Endothelial cell (in vitro differentiated cells): ENCODE measurements at places on chromosomes 12 and 14.

DNA sequence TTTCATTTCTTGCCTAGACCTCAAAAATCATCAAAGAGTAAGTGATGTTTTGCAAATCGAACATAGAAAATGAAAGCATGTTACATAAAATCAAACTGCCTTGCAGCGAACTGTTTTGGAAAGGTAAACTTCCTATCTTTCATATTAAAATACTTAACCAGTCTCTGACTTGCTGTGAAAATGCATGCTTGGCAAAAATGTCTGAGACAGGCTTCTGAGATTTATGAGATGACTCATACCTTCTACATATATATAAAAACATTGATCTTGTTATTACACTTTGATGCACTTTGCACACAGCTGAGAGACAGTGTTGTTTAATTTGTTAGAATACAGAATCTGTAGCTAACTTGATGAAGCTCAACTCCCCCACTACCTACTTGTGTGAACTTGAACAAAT lies 179.1 kb downstream of the KITLG start:
- no peak for DNase-seq

DNA sequence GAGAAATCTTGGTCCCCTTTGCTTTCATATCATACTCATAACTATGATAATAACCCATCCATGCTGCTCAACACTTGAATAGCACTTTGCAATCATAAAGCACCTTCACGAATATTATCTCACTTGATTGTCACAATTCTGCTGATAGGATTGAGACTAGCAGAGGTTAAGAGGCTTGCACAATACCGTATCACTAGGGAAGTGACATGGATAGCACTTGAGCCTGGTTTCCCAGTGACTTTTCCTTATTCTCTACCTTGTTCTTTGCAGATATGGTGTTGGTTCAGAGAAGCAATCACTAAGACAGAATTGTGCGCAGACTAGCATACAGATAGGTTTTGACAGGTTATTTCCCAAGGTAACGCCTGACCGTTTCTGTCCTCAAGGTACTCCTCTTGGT lies 186.6 kb upstream of the GZMB start:
- DNase-seq = no peak

GRCh38 chr12:52655720-52656124 lies 3.7 kb upstream of the KRT2 start:
- DNase-seq = no peak

- no peak for DNase-seq
These were observed 165.6 kb downstream of the HELB start for GRCh38 chr12:66467932-66468331.

GRCh38 chr14:90755661-90756304 lies 60.4 kb downstream of the TTC7B start:
- no peak for DNase-seq

DNA sequence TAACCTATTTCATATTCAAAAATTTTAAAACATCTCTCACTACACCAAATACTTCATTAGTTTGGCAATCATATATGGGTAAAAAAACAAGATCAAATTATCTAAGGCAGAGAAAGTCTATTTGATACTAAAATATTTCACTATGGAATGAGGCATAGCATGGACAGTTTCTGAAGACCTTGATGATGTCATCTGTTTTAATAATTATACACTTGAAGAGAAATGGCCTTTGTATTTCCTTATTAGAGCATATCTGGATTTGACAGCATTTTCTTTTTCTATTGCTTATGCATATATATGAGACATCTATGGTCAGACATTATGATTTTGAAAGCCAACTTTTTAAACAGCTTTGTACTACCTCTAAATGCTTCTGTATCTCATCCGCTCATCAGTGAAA lies 88.6 kb downstream of the DDHD1 start:
- no peak for DNase-seq

DNA sequence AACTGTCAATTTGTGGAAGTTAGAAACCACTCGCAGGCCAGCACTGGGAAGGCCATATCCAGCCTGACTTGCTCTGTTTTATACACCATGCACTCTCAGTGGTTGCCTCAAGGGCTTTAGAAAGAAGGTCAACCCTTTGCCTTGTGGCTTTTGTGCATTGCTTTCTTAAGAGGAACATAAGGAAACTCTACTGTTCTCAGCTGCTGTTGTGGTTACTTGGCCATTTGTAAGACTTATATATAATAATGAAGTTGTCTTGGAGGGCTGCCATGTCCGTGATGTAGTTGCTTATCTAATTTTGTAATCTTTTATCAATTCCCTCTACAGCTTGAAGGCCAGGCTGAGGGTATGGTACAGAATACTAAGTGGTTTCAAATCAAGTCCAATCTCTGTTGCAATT lies 637.8 kb downstream of the DIO2 start:
- DNase-seq = no peak

DNA sequence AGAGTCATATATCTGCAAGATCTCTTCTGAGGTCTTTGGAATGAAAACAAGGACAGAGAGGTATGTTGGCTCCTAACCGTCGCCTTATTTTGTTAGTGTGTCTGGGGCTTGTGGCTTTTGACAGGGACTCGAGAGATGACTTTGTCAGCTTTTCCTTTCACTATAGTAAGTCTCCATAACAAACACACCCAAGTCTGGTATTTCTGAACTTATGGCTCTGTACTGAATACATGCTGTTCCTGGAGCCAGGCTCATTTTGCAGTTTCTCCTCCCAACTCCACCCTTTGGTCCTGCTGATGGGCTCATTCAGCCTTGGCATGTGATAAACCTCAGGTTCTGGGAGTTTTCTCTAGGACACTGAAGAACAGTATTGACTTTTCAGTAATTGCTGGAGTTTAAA lies 27.7 kb upstream of the TMED10 start:
- no peak for DNase-seq

DNA sequence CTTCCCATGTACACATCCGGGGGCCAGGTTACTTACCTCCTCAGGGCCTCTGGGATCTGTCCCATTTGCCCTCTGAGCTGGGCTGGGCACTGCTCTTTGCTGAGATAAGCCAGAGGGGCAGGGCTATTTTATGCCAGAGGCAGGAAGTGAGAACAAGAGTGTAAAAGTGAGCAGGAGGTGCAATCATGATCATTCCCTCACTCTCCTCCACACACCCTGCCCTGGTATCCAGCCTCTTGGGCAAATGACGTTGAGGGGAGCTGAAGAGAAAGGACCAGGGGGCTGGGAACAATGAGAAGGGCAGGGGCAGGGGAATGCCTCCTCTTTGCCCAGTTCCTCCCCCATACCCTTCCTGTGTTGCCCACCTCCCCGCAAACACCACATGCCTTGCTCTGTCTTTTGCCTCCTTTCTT lies 4.2 kb downstream of the LPAR5 start:
- DNase-seq = no peak

DNA sequence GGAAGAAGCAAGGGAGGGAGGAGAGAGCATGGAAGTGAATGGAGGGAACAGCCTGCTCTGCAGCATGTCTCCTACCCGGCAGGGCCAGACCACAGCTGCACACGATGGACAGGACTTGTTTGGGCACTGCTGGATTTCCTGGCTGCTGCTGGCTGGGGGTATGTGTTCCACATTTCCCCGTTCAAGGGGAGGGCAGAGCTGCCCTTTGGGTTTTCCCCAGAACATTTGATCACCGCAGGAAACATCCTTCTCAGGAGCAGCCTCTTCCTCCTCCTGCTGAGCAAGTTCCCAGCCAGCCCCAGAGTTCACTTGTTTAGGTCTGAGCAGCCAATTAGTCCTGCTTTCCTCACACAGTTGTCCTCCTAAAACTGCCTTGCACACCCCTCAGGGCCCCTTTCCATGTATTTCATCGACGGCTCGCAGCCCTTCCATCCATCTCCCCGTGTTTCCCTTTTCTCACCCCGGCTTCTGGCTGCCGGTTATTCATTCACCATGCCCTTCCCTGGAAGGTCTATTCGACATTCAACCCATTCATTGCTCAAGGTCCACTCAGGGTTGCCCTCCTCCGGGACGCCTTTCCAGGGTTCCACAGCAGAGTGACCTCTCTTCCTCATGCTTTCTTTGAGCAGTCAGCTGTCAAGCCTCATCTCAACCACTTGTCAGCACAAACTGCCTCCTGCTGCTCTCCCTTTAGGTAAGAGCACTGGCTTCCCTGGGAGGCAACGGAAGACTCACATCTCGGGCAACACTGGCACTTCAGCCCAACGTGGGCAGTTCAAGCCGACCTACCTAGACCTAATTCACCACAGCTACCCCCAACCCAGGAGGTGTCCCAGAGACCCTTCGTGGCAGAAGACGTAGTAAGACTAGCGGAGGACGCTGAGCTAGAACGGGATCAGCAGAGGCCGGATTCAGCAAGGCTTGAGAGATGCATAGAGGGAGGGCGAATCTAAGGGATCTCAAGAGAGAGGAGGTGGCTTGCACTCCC lies 20.1 kb upstream of the ANO2 start:
- no peak for DNase-seq

DNA sequence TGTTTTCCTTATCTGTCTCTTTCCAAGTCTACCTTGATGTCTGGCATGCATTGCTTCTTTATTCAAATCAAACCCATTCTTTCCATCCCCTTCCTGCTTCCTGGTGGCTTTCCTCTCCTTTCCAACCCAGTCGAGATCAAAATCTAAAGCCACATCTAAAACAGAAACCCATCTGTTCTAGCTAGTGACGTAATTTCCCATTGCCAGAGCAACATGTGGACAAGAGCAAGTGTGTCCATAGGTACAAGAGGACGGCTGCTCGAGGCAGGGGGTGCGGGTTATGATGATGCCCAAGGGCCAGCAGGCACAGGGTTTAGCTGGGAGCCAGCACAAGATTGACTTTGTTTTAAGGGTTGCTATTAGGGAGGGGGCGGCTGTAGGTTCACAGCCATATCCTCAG lies 7.0 kb downstream of the KRT80 start:
- no peak for DNase-seq

- no peak for DNase-seq
These were observed 8.3 kb downstream of the ANKRD33 start for GRCh38 chr12:51896236-51896635.

DNA sequence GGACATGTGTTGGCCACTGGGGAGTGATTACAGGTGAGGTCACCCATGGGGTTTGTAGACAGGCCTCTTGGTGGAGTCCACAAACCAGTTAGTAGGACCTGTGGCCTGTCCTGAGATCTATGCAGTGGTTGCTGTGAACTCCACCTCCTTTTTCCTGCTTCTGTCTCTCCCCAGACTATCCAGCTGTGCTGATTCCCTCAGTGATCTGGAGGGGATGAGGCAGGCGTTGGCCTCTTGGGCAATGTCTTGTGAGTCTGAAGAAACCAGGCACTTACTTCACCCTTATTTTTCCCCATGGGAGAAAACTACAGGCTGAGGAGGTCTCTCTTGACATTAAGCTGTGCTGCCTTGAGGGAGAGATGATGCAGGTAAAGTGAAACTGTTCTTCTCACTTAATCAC lies 257.2 kb upstream of the PRICKLE1 start:
- no peak for DNase-seq

DNA sequence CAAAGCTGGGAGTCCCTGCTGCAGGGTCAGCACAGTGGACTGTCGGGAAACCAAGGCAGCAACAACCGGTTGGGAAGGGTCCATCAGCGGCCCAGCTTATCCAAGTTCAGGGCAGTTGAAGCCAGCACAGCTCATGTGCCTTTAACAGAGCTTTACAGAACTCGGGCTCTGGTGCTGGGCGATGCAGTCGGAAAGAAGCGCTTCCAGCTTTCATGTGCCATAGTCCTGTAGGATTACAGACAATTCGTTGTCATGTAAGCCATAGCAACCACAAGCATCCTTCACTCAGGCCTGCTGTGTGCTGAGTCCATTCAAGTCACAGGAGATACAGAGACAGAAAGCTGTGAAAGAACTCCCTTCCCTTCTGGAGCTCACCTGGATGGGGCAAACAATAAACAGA lies 3.5 kb upstream of the FAM181A start:
- DNase-seq = no peak

- DNase-seq = no peak
These were observed 345.9 kb downstream of the DPF3 start for GRCh38 chr14:72547999-72548398.

- no peak for DNase-seq
These were observed 419.4 kb downstream of the GALC start for GRCh38 chr14:87573591-87573990.

GRCh38 chr12:76266797-76267196 lies 81.4 kb downstream of the BBS10 start:
- DNase-seq = no peak

DNA sequence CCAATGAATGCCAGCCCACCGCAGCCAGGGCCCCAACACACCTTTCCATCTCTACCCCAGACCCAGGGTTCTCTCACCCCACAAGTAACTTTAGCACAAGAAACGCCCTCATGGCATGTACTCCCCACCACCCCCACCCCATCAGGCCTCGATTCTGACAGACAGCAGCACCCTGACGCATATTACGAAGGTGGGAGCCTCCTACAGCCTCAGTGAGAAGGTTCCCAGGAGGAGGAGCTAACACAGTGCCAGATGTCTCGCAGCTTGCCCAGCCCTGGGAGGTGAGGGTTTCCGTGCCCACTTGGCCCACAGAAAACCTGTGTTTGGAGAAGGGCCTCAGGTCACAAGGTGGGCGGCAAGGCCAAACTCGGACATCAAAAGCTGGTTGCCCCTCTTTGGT lies 32.4 kb downstream of the CCDC88C start:
- no peak for DNase-seq

GRCh38 chr14:68911594-68912227 lies 67.4 kb downstream of the ACTN1 start:
- DNase-seq = peak; percentile 83

GRCh38 chr14:100329233-100330006 lies 6.3 kb downstream of the SLC25A47 start:
- no peak for DNase-seq

DNA sequence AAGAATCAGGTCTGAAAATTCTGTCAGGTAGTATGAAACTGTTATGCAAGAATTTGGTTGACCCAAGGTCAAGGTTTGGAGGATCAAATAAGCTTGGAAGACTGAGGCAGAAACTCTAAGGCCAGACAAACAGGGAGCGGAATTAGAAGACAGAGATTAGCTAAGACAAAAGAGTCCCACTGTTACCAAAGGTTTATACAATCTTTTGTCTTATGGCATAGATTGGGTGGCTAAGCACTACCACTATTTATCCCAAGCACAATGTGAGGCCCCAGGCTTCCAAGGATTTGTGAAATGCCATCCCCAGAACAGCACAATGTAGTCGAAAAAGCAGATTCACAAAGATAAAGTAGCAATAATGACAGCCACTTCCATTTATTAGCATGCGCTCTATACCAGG lies 311.2 kb downstream of the SEC23A start:
- no peak for DNase-seq
